Activated naive CD4-positive, alpha-beta T cell (primary cell): ENCODE measurements at places on chromosomes 7 and 10.

- no peak for DNase-seq
These were observed 168.0 kb upstream of the RHEB start for GRCh38 chr7:151687523-151688235.

DNA sequence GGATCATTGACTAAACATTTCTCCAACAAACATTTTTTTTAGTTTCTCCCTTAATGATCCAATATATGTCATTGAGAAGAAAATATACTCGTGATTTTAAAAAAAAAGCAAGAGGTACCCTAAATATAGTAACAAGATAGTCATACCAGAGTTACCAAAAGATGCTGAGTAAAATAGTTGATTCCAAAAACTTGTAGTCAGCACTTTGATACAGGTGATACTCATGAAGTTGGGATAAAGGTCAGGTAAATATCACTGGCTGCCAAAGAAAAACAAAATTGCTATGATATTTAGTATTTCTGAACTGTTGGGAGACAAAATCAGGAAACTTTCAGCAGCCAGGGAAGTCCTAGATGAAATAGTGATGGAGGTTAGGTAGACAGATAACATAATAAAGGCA is 225.3 kb downstream of the DYNC1I1 start:
- no peak for DNase-seq

DNA sequence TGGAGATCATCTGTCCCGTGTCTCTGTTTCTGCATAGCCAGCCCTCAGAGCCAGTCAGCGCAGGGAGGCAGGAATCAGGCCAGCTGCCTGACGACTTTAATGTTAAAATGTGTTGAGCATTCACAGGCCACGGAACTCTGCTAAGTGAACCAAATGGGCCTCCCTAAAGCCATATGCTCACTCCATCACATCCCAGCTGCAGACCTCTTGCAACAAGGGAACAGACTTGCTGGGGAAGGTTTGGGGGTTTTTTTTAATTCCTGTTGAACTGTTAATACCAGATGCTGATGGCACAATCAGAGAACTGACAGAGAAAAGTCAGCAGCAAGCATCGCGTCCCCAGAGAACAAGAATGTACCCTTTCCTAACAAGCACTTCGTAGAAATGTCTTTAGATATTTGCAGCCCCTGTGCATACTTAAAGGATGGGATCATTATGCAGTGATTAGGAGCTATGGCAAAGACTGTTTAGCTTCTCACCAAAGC is 900.4 kb upstream of the AUTS2 start:
- DNase-seq, result no peak

DNA sequence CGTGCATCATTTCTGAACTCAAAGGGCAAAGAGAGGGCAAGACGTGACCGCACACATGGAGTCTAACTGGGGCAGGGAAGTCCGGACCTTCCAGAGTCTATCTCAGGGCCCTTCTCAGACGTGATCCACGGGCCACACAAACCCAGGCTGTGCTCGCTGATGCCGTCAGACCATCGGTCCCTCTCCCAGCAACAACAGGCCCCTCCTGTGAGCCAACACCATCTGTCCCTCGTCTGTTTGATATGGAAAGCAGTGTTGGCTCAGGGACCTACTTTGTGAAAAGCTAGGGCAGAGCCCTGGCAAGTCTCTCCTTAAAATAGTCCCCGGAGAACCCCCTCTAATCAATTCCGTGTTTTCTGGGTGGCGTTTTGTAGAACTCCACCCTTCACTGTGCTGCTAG is 208.8 kb downstream of the TCERG1L start:
- no peak for DNase-seq

DNA sequence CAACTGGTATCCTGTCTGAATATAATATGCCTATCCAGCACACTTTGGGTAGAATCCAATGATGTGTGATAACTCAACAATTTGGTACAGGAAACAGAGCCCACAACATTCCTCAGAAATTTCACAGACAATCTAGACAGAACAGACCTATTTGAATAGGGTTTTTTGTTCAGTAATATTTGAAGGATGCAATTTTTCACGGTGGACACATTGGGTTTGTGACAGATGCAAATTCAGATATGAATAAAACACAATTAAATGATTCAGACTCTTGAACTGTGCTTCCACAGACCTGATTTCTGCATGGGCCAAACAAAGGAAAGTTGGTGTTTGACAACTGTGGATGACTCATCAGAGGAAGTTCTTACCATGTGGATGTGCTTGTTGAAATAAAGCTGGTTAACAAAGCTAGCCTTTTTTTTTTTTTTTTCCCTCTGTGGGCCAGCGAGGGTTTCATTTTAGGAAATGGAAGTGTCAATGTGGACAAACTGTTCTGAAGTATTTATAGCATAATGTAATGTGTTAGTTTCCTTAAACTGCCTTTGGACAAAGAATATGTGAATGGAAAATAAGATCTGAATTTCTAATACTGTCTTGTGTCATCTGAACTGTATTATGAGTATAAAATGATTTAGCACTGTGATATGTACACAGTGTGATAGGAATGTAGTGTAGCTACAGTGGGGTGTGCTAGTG is 43.2 kb upstream of the FAM133B start:
- no peak for DNase-seq

GRCh38 chr7:46146454-46147255 is 225.6 kb upstream of the IGFBP3 start:
- DNase-seq, result no peak

DNA sequence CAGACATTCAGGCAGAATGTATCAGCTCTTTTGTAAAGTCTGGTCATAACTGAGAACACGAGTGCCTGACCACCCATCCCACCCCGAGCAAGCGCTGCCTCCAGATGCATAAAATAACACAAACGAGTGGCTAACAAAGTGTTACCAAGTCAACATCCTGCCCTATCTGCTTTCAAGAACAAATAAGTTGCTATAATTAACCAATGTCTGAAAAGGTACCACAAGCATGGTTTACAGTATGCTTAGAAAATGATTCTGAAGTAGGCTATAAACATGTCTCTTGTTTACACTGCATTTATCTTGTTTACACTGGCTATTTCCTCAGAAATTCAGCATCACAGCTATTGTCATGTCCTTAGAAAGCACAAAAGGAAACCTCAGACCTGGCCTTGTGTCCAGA is 49.5 kb downstream of the PIK3AP1 start:
- DNase-seq, result no peak

- DNase-seq, result no peak
These were observed 4.1 kb downstream of the FRMD4A start for GRCh38 chr10:14326581-14326980.

- no peak for DNase-seq
These were observed 32.5 kb upstream of the DAGLB start for GRCh38 chr7:6480323-6480660.

GRCh38 chr10:608331-609261 is 80.9 kb downstream of the DIP2C start:
- no peak for DNase-seq

DNA sequence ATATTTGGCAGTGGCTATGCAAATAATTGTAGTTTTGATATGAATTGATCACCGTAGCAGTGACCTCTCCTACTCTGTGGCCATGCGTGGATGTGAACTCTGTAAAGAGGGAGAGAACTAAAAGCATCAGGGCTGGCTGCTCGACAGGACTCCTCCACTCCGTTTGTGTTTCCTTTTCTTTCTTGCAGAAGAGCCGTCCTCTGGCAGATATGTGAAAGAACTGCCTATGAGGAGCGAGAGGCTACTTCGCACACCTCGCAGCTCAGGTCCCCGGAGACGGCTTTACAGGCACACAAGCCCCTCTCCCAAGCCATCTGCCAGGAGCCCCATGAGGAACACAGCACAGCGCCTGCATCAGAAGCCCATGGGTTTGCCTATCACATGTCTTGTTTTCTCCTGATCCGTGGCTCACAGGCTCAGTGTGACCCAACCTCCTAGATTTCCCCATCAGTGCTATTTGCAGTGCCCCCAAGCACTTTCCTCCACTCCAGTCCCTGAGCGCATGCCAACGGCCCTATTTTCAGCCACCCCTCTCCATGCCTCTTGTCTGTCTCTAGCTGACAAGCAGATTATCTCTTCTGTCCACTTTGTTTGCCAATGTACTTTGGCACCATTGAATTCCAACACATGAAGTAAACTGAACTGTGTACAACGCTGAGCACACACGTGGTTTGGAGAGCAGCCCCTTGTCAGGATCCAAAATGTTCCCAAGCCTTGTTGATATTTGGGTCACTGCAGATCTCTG is 164.3 kb upstream of the AKR1E2 start:
- DNase-seq, result no peak

DNA sequence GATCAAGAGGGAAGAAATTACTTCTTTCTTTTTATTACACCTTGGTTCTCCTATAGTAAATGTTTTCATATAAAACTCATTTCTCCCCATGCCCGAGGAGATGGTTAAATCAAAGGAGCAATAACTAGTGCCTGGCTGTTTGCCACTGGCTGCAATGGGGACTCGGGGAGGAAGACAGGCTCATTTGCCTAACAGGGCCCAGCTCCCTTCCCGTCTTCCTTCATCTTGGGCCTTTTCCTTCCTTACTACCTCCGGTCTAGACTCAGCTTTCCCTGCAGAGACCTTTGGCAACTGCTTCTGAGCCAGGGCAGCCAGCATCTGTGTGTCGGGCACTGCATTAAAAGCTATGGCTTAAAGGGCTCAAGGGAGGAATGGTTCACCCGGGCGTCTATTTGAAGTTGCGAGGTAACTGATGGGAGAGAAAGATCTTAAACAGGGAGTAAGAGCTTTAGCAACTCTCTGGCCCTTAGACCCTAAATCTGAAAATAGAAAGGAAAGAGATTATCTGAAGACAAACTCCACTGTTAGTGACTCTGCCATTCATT is 63.5 kb downstream of the CALD1 start:
- no peak for DNase-seq

- no peak for DNase-seq
These were observed 124.5 kb downstream of the AHR start for GRCh38 chr7:17422966-17423365.

DNA sequence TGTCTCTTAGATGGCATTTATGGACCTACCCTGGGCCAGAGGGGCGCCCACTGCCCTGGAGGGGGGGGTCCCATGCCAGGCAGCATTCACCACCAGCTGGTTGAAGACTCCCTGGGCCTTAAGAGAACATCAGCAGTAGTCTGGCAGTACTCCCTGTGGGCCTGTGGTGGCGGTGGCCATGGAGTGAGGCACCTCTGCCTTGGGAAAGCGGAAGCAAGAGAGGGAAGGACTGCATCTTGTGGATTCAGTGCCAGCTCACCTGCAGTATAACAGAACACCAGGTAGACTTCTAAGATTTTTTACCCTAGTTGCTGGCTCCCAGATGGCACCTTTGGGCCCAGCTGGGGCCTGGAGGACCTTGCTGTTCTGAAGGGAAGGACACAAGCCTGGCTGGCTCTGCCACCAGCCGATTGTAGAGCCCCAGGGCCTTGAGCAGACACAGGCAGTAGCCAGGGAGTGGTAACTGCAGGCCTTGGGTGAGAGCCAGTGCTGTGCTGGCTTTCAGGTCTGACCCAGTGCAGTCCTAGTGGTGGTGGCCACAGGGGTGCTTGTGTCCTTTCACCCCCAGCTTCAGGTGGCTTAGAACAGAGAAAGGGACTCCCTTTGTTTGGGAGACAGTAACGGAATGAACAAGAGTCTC is 15.8 kb downstream of the PLAC9 start:
- no peak for DNase-seq

GRCh38 chr7:133052401-133052756 is 29.5 kb downstream of the CHCHD3 start:
- DNase-seq, result no peak

DNA sequence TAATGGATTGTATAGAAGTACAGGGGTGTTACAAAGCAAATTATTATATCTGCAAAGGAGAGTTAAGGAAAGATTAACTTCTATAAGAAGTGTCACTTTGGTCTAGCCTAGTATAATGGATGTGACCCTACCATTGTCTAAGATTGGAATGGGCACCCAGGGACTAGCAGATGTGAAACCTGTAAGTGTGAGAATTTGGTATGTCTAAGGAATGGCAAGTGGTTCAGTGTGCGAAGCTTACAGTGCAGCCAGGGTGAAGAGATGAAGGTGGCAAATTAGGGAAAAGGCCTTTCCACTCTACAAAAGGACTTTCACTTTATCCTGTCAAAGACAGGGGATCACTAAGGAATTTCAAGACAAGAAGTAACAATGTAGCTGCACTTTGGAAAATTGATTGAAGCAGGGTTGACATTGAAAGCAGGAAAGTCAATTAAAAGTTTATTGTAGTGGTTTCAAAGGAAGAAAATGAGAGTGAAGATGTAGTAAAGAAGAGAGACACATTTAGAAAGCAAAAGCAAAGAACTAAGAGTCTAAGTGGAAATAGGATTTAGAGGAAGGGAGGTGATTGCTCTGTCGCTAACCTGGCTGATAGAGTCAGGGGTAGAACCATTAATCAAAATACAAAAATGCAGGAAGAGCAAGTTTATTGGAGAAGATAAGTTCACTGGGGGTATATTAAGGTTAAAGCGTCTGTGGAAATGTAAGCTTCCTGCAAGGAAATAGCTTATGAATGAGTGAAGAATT is 47.4 kb downstream of the KCND2 start:
- no peak for DNase-seq

DNA sequence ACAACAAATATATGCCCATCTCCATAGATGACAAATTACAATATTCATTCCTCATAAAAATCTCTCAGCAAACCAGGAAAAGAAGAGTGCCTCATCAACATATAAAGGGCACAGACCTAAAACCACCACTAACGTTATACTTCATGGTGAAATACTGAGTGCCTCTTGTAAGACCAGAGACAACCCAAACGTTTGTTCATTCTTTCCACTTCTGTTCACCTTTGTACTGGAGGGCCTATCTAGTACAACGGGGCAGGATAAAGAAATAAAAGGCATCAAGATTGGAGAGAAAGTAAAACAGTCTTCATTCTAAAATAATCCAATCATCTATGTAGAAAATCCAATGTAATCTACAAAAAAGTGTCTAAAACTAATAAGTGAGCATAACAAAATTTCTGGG is 79.1 kb downstream of the LARP4B start:
- DNase-seq, result no peak

GRCh38 chr7:19117091-19117869 is at the start of gene TWIST1:
Gene TWIST1, minus strand, starts transcription at chr7:19117636. Its CDS starts 315 bp downstream, at chr7:19117321.
- DNase-seq, result no peak

DNA sequence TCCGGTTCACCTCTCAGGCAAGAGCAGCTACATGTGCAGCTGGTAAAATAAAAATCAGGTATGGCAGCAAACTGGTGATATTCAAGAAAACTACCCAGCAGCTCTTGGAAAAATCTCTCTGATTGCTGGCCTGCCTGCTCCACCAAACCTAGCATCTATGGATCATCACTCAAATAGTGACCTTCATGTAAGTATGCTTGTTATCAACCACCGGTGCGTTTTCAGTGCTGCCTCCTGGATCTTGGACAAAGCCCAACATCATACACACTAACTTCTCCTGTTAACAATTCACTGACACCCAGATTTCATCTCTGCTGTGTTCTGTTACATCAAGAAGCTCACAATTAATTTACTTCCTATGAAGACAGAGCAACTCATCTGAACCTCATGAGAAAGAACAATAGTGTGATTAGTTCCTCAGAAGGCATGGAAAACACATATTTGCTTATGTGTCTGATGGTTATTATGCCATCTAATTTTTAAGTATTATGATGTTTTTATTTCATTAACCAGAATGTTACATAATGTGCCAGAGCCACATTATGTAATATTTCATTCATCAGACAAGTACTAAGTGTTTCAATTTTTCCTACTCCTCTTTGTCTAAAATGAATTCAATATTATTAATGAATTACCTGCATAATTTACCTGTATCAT is 8.8 kb downstream of the CDK6 start:
- no peak for DNase-seq
